Epithelial cell of prostate (primary cell): ENCODE measurements at places on chromosomes 7 and 10.

- no peak for DNase-seq
Measured at GRCh38 chr7:1819259-1819841, 149.3 kb downstream of the ELFN1 start.

DNA sequence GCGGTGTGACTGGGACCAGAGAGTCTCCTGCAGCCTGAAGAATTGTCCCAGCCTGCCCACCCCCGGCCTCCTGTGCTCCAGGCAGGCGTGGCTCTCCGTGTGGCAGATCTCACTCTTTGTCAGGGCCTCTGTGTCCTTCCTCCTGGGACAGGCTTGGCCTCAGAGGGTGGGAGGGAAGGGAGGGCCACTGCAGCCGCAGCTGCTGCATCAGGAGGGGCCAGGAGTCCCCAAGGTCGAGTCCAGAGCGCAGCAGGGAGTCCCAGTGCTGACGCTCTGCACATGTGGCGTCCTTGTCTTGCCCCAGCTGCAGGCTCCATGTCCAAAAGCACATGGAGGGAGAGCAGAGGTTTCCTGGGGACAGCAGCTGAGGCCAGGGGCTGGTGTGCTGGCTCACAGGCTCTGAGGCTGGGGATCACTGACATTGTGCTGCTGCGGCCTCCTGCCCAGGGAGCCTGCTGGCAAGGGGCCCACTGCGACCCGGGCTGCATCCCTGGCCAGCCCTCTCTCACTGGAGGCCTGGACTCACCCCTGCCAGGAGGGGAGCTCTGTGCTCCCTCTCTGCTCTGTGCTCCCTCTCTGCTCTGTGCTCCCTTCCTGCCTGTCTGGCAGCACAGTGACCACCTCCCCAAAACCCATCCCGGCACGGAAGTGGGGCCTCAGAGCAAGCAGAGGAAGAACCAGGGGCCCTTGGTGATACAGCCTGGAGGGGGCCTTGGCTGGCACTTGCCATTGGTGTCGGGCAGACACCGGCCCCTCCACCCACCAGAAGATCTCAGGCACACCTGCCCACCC is 114.6 kb upstream of the RET start:
- DNase-seq: no peak

DNA sequence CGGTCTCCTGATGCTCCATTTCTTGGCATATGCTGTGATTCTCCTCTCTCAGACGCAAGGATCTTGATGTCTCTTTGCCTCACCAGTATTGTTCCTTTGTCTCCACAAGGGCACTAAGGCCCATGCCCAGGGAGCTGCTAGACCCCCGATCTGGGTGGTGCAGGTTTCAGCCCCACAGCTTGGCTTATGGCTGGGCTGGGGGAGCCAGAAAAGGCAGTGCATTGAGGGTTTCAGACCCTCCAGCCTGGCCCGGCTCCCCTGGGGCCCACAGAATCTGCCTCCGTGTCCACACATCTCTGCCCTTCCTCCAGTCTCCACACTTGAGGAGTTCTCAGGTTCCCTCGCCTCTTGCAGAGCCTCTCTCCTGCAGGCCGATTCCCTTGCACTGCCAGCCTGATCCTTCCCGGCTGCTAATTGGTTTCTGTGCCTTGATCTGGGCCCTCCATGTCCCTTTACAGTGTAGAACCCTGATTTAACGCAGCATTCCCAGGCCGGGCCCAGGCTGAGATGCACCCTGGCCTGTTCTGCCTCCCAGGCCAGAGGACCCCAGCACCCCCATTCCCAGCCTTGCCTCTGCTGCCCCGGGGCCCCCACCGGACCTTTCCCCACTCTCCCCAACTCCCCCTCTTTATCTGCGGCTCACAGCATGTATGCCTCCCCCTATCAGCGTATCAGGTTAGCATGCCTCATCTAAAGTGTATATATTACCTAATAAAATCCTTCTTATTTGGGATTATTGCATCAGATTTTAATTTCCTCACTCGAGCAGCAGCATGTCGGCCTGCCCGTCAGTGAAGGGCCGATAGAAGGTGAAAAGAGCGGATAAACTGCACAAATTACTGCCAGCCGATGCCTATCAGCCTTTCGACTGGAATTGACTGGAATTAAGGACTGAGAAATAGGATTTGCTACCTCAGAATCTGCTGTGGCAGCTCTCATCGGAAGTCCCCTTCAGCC is 145.7 kb downstream of the C10orf105 start:
- DNase-seq: no peak

DNA sequence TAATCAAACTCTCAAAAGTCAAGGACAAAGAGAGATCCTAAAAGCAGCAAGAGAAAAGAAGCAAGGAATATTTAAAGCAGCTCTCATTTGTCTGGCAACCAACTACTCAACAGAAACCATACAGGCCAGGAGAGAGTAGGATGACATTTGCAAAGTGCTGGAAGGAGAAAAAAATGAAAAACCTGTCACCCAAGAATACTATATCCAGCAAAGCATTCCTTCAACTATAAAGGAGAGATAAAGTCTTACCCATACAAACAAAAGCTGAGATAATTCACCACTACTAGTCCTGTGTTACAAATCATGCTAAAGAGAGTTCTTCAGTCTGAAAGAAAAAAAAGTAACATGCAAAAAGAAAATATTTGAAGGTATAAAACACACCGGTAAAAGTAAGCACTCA is 357.7 kb downstream of the PTPRN2 start:
- no peak for DNase-seq

- no peak for DNase-seq
Measured at GRCh38 chr10:109824206-109824605, 99.1 kb downstream of the XPNPEP1 start.

DNA sequence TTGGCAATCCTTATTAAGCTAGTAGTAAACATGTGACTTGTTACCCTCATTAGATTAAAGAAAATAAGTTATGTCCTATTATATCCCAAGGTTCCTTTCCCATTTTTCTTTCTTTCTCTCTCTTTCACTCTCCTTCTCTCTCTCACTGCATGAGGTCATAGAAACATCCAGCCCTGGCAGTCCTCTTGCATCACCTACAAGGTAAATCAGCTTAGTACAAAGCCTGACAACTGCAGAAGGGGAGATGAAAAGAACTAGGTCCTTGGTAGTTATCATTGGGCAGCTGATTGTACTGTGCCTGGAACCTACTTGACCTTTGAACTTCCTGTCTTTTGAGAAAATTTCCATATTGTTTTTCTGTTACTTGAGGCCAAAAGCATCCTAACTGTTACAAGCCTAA is 307.9 kb upstream of the SP8 start:
- DNase-seq: no peak
